ENCODE measurements at places on chromosomes 11 and 22.

DNA sequence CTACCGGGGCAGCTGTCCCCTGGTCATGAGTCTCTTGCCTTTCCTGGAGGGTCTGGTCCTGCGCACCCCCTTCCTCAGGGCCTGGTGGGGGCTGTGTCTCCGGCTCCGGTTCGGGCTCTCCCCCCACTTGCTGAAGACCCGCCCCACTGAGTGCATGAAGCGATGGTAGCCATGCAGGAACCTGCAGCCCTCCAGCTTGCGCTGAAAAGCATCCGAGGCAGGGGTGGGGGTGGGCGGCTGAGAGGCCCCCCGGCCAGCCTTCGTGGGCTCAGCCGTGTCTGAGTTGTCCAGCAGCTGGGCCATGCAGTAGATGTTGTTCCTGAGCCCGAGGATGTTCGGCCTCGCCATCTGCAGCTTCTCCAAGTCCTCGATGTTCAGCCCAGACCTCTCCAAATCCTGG lies 2.8 kb downstream of the OSM start:
- DNase-seq, result no peak

DNA sequence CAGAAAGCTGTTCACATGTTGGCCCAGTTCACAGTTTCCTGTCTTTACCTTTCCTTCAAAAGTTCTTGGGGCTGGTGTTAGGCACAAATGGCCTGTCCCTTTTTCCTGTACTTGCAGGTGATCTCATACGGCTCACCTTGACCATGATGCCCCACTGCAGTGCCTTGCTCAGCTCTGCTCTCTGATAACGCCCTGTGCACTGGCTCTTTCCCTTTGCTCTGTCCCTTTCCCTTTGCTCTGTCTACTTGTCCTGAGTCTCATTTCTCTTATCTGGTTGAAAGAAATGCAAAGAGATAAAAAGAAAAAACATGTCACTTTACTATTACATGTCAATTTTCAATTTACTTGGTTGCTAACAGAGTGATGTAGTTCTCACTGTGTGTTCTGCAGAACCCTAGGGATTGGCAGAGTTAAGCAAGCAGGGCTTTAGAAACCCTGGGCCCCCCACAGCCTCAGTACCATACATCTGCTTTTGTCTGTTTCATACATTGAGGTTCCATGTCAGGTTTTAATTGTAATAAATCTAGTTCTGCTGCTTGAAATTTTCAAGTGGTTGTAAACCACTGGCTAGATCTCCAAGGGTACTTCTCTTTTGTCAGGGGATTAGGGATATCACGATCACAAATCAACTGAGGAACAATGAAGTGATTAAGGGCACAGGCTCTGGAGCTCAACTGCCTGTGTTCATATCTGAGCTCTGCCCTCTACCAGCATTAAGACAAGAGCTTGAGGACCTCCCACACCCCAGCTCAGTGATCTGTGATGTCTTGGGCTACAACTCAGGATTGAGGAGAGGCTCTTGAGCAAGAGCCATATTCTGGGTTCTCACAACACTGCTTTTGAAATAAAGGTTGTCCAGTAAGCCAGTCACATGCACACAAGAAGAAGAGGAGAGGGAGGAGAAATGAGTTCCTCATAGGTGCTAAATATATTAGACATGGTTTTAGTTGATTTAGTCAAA lies 16.3 kb upstream of the SORL1 start:
- DNase-seq, result no peak

DNA sequence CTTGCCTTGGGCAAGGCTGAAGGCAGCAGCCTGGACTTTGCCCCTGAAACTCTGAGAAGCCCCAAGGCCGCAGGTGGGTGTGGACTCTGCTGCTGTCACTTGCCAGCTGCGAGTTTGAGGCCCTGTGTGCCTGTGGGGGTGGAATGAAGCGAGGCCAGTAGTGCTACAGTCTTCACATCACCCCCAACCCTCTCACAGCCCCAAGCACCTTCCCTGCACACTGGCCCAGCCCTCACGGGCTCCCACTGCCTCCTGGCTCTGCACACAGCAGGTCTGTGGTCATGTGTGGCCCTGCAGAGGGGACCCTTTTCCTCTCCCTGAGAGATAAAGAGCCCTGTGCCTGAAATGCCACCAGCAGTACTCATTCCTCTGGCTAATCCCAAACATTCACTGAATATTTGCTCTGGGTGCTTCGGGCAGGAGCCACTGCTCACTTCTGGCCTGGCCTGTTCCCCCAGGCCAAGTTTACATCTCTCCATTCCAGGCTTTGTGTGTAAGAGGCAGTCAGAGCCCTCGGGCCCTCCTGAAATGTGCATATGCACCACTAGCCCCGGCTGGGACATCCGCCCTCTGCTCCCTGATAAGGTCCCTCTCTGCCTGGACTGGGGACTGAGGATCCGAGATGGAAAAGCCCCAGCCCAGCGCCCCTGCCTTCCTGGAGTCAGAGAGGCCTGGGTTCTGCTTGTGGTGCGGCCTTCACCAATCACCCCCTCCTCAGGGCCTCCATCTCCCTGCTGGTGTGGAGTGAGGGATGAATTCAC lies 17.7 kb downstream of the MGAT3 start:
- no peak for DNase-seq

- DNase-seq, result no peak
Measured at GRCh38 chr11:35247863-35248262, 108.9 kb downstream of the CD44 start.

- DNase-seq, result no peak
Measured at GRCh38 chr22:37983860-37984791, at the start of gene SOX10. Gene SOX10, minus strand, starts transcription at chr22:37984555. Its CDS starts 771 bp downstream, at chr22:37983784.

DNA sequence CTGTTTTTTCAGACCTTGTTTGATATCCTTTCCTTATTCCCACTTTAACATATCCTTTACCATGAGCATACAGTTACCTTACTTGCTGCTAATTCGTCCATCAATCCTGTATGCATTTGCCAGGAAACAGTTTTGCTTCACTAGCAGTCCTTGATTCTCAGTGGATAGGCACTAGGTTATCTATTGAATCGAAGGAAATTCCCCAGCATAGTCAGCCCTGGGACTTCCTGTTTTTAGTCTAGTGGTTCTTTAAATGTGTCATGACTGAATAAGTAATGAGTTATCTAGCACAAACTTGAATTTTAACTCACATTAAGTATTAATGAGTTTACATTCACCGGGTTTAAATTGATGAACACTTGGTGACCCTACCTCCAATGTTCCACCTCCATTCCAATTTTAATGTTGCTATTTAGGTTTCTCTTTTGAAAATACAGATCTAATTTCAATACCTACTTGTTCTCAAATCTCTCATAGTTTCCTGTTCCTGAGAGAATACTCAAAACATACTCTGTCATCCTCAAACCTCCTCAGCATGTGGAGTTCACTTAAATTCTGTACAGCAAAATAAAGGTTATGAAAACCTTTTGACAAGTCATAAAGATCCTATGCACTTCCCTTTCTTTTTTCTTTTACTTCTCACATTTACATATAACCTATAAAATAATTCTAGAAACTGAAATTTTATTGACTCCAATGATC lies 1375.1 kb upstream of the TENM4 start:
- no peak for DNase-seq

All from NCI-H1417 (cell line).